ENCODE measurements at places on chromosomes 7 and 10.
A peak's percentile ranks its signal among the peaks of the same experiment; 100 is the strongest.

DNA sequence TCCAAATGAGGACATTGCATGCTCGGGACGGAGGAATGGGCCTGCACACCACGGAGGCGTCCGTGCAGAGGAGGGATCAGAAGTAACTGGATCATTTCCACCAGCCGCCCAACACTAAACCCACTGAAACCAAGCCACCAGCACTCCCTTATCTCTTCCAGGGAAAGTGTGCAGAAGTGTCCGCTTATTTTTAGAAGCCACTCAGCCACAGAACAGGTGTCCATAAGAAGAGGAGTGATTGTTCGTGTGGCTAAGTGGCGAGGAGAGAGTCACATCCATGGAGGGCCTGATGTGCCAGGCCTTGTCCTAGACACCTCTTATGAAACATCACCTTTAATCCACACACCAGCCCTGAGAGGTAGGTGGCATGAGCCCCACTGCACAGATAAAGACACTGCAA lies 407.9 kb upstream of the NPVF start:
- DNase-seq, result no peak

DNA sequence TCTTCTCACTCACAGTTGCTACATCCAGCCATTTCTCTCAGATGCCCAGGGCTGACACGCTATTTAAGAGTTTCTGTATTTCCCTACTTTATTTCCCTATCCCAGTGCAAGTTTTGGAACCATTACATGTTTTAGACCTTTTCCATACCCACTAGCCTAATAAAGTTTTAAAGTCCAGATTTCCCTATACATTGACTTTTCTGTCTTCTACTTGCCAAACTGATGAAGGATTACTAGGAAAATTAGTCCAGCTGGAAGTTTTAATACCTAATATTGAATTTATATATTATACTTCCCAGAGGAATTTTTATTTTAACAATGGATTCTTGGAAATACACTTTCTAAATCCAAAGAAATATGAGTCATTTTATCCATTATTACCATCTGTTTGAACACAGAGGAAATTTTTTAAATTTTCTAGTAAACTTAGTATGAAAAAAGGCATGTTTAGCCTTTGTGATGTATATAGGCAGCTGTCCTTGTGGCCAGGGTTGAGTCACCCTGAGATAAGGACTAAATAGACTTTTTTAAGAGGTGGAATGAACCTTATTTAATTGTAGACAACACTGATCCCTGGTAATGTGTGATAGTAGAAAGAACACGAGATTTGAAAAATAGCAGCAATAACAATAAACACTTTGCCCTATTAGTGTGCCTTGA lies 205.0 kb downstream of the TFEC start:
- no peak for DNase-seq

DNA sequence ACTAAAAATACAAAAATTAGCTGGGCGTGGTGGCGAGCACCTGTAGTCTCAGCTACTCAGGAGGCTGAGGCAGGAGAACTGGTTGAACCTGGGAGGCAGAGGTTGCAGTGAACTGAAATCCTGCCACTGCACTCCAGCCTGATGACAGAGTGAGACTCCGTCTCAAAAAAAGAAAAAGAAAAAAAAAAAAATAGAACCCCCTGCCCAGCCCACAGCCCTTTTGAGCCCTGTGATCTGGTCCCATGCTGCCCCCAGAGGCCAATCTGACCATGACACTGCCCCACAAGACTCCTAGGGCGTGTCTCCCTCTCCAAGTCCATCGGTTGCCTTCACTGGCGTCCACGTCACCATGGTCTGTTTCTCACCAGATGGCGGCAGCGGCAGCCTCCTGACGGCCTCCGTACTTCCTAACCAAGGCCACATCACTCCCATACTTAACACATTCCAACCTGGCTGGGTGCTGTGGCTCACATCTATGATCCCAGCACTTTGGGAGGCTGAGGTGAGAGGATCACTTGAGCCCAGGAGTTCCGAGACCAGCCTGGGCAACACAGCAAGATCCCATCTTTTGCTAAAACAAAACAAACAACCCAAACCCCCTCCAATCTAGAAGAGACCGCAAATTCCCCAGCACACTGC lies 18.0 kb downstream of the STX1A start:
- no peak for DNase-seq

- no peak for DNase-seq
Measured at GRCh38 chr10:100774876-100775275, 29.5 kb downstream of the PAX2 start.

GRCh38 chr7:4665661-4666060 lies 16.4 kb upstream of the FOXK1 start:
- DNase-seq, result peak; percentile 44

- DNase-seq, result peak; percentile 50
Measured at GRCh38 chr7:81469869-81470723, 299.8 kb downstream of the HGF start.

DNA sequence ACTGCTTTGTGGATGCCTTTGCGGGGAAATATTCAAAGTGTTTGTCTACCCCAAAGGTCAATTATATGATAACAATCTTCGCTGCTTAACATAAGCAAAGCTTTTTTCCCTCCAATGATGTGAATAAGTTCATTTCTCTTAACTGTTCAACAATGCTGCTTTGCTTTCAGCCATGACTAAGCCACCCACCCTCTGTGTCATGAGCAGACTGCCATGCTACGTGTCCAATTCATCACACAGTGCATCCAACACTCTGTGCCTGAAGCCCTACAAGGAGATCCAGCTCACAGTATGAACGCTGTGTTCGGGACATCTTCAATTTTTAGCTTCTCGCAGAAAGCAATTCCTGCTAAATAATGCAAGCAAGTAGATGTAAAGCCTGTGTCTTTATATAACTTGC lies 5.7 kb upstream of the TAS2R40 start:
- peak; percentile 18 for DNase-seq

- no peak for DNase-seq
Measured at GRCh38 chr10:82150123-82150900, 275.3 kb downstream of the NRG3 start.

GRCh38 chr10:101130984-101131961 lies at the start of gene TLX1:
Gene TLX1 (plus strand): TSS chr10:101131300. CDS start chr10:101131542, 242 bp downstream.
- no peak for DNase-seq

DNA sequence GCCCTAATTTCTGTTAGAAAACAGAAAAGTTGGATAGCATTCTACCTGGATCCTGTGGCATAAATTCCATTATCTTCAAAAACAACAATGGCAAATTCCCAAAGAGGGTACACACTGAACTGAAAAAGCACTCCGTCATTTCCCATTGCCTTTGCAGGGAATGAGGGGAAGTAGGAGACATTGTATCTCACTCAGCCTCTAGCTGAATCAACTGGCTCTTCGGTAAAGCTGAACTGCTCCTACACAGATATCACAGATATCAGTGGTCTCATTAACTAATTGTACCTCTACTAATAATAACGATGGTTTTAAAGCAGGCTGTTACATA lies 64.2 kb upstream of the PRKAR2B start:
- no peak for DNase-seq

DNA sequence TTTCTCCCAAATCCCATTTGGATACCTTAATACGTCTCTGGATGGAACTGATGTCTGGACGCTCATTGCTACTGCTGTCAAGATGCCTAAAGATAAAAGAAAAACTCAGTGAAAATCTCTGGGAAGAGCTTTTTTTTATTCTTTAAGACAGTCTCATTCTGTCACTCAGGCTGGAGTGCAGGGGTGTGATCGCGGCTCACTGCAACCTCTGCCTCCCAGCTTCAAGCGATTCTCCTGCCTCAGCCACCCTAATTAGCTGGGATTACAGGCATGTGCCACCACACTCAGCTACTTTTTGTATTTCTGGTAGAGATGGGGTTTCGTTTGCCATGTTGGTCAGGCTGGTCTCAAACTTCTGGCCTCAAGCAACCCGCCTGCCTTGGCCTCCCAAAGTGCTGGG lies 102.2 kb downstream of the NT5C2 start:
- DNase-seq, result no peak

- DNase-seq, result no peak
Measured at GRCh38 chr10:46283580-46284285, 3.1 kb upstream of the ANTXRL start.

- no peak for DNase-seq
Measured at GRCh38 chr7:123771256-123771655, 22.5 kb upstream of the WASL start.

GRCh38 chr10:93999401-93999851 lies 5.7 kb downstream of the PLCE1 start:
- no peak for DNase-seq
